T-cell (primary cell): ENCODE measurements at places on chromosomes 1 and 21. TPM values are rescaled to one million over a fixed set of nuclear protein-coding genes. Genes with fewer than 3 reads are reported as not detected.

GRCh38 chr1:197825541-197825940 lies 50.3 kb upstream of the DENND1B start:
- DNase-seq: no peak

- DNase-seq: no peak
Observed at GRCh38 chr1:17287130-17287776, 20.7 kb upstream of the PADI4 start.

DNA sequence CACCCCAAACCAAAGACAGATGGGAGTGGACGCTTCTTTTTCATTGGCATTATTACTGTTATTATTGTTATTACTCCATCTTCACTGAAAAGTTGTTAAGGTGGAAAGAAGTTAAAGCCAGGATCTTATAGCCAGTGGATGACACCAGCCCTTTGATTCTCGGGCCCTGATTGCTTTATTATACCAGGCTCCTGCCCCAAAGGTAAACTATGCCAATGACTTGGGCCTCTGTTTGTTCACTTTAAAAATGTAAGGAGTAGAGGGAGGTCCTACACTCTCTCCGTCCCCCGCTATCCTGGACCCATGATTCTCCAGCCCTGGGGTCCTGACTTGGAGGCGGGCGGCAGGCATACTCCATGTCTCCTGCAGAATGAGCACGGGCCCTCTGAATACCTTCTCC lies 106.8 kb downstream of the TOMM20 start:
- no peak for DNase-seq

IL10 gene
- total RNA-seq: 0.26 TPM

DNA sequence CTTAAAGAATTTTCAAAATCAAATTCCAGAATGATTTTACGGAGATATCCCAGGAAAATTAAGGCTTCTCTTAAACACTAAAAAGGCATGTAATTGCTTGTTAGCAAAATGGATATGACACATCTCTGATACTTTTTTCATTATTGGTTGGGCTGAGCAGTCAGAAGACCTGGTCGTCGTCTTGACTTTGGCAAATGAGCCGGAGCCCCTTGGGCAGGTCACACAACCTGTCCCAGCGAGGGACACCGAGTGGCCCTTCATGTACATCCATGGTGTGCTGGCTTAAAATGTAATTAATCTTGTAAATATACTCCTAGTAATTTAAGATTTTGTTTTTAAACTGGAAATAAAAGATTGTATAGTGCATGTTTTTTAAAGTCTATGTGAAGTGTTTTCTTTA lies 33.9 kb downstream of the IFNGR2 start:
- no peak for DNase-seq
